ENCODE measurements at places on chromosomes 11 and 22.

DNA sequence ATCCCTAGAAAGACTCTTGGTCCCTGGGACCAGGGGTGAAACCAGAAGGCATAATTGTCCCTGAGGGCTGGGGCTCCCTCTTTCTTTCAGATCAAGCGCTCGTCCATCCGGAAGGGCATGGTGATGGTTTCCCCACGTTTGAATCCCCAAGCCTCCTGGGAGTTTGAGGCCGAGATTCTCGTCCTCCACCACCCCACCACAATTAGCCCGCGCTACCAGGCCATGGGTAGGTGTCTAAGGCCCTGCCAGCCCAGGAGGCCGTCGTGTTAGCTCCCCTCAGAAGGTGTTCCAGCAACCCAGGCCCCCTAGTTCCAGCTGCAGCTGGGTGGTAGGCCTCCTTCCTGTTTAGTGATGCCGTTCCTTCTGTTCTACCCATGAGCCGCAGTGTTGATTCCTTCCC, 21.4 kb downstream of the GTPBP1 start:
- DNase-seq, result no peak

DNA sequence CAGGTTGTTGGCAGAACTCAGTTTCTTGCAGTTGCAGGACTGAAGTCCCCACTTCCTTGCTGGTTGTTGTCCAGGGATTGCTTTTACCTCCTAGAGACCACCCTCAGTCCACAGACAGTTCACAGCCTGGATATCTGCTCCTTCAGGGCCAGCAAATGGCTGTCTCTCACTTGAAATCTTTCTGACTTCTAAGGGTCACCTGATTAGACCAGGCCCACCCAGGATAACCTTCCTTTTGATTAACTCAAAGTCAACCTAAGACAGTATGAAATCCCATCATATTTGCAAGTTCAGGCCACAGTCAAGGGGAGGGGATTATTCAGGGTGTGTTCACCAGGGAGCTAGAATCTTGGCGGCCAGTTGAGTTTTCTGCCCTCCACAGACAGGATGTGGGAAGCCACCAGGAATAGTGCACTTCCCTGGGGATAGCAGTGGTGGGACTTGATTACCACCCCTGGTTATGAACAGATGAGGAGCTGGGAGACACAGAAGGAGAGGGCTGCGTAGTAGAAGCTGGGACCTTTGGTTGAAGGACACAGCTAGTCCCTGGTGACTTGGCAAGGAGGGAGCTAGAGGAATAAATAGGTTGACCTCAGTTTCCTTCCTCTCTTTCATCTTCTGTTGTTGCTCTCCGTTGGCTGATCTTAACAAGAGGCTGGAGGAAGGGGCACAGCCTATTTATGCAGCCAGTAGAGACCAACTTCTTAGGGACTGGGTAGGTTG, 33.4 kb downstream of the MIAT start:
- DNase-seq, result no peak

DNA sequence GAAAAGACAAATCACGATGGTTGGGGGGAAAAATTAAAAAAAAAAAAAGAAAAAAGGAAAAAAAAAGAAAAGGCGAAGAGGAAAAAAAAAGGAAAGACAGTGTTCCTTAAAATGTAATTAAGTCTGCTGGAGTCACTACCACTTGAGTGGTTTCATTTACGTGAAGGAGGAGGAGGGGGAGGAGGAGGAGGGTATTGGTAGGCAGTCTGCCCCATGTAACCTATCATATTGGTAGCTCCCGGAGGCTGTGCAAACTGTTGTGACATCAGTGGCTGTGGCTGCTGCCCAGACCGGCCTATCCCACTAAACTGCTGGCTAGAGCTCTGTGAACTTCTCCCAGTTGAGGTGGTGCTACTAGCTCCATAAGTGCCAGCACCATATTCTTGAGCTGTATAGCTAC, 17.9 kb downstream of the KDELR3 start:
- DNase-seq, result no peak

- no peak for DNase-seq
Measured at GRCh38 chr22:49604732-49605302, 222.9 kb downstream of the BRD1 start.

GRCh38 chr11:106853850-106854401, 164.3 kb downstream of the GUCY1A2 start:
- DNase-seq, result no peak

- DNase-seq, result no peak
Measured at GRCh38 chr11:16812274-16812673, 73.8 kb downstream of the C11orf58 start.

- DNase-seq, result no peak
Measured at GRCh38 chr11:87263979-87264378, 226.2 kb downstream of the TMEM135 start.

- no peak for DNase-seq
Measured at GRCh38 chr11:39668640-39669039, 1790.8 kb downstream of the LRRC4C start.

GRCh38 chr22:38696606-38697424, 3.9 kb downstream of the JOSD1 start:
- DNase-seq, result no peak

DNA sequence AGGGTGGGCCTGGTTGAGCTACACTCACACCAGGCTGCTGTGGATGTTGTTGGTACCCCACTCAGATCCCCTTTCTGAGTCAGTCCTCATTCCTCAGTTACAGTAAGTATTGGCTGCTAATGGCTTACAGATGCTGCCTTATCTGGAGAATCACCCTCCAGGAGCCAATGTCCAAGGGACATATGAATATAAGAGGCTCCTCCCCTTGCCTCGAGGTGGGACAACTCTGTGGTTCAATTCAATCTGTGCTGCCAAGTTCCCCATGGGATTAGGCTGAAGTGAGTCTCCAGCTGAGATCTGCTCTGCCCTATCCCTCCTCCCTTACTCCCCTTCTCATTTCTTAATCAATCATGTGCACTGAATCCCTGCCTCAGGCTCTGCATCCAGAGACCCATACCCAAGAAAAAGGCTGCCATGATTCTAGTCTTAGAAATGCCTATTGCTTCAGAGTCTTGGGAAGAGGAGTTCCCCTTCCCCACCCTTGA, 168.8 kb upstream of the SYT13 start:
- no peak for DNase-seq

DNA sequence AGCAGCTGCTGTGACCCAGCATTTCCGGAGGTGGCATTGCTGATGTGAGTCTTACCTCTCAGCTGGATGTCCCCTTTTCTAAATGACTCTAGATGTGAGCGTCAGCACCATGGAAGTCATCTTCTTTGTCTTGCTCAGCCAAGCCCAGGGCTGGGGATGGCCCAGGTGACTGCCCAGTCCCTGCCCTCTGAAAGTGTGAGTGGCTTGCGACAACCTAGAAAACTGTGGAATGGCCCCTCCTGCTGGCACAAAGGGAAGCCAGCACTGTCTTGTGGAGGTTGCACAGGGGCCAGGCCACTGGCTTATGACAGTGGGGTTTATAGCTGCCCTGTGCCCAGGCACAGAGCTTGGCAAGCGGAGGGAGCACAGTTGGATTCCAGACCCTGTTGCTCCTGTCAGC, 6.2 kb downstream of the TUB start:
- DNase-seq, result no peak

GRCh38 chr11:86818462-86819192, 18.3 kb downstream of the PRSS23 start:
- DNase-seq, result no peak

- DNase-seq, result no peak
Measured at GRCh38 chr11:10394229-10395101, 60.6 kb upstream of the AMPD3 start.

DNA sequence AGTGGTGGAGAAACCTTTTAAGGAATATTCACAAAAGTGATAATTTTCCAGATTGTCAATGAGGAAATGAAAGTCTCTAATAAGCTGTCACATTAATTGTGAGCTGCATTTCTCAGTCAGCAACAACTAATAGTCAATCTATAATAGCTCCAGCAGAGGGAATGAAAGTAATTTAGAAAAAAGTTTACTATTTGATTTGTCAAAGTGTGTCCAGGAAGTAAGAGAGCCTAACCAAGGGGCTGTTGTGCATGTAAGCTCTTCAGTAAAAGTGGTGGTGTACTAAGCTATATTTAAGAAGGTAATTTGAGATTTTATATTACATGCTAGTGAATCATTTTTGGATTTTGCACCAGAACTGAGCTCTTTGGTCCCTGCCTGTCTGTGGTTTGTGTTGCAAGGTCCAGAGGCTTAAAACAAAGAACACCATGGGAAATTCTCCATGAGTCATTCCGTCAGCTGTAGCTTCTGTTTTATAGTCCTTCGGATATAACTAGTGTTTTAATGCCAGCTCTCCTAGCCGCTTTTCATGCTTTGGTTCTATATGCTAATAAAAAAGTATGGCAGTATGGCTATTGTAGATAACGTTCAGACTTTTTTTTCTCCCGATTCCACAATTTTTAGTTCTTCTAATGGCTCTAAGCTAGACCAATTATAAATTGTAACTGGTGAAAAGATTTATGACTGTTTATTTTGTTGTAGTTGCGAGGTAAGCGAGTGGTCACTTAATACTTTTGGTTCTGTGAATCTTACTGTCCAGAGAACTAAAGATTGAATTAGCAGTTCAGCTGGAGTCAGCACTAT, 64.6 kb downstream of the ARHGEF12 start:
- DNase-seq, result no peak

DNA sequence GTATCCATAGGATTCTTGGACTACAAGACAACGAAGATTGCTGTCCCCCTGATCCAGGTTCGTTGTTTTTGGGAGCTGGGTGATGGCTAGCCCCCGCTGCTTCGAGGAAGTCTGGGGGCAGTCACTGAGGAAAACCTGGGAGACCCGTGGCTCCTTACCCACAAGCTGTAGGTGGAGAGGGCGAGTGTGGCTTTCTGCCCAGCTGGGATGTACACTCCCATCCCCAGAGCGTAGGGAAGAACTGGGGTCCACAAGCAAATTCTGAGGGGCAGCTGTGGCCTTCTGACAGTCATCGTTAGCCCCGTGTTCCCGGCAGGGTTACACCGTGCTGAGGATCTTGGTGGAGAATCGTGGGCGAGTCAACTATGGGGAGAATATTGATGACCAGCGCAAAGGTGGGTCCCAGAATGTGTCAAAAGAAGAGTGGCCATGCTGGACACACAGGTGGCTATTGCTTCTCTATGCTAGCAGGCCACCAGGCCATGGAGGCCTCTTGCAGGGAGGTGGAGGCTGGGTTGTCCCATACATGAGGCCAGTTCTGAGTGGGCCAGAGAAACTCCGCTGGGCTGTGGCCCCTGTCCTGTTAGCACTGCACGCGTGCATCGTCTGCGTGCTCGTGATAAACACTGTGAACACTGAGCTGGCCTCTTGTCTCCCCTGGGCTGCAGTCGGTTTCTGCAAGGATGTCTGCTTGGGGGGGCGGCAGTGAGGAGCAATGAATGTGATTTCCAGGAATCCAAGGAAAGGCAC, 39.8 kb downstream of the GLB1L2 start:
- no peak for DNase-seq

- DNase-seq, result no peak
Measured at GRCh38 chr11:62542750-62543567, 3.6 kb downstream of the AHNAK start.

DNA sequence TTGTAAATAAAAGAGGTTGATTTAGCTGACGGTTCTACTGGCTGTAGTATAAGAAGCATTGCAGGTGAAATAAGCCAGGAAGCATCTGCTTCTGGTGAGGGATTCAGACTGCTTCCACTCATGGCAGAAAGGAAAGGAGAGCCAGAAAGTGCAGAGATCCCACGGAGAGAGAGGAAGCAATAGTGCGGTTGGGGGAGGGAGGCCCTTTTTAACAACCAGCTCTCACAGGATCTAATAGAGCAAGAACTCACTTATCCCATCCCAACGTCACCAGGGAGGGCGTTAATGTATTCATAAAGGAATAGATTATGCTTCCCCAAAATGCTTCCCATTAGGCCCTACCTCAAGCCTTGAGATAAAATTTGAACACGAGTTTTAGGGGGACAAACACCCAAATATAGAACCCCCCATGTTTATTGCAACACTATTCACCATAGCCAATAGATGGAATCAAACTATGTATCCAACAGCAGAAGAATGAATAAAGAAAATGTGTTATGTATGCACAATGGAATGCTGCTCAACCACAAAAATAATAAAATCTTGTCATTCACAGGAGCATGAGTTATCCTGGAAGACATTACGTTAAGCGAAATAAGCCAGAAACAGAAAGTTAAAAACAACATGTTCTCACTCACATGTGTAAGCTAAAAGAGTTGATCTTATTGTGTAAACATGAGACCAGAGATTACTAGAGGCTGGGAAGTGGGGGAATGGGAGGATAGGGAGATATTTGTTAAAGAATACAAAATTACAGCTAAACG, 908.3 kb upstream of the ANO3 start:
- DNase-seq, result no peak

GRCh38 chr11:17476317-17477083, at the start of gene ABCC8:
Gene ABCC8, minus strand, starts transcription at chr11:17476845. Its CDS starts 69 bp downstream, at chr11:17476776.
- no peak for DNase-seq

DNA sequence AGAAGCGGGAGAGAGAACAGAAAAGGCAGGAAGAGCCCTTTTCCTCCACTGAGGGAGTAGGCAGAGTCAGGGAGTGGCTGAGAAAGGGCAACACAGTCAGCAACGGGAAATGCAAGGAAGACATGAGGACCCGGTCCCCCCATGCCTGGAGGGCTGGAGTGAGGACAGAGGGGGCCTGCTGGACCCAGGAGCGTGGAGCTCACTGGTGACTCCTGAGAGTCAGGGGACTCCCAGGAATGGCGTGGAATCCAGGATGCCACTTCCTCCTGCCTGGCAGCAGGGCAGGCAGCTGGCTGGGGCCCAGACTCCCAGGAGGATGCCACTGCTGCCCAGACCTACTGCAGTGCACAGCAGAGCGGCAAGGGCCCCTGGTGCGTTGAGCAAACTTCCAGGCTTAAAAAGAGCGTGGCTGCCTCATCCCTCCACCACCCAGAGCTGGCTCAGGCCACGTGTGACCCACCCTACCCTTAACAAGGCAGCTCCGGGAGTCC, 11.3 kb downstream of the C11orf21 start:
- DNase-seq, result no peak

DNA sequence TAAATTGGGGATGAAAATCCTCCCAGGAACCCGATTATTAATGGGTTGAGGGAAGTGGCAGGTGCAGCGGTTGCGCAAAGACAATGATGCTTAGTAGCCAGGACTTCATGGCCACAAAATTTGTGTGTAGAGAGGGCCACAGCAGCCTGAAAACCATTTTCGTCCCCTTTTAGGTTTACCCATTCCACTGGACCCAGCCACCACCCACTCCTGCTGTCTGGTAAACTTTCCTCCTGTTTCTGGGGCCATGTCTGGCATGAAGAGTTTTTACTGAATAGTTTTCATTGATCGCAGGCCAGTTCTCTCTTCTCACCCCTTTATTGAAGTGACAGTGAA, 69.5 kb upstream of the SYT13 start:
- DNase-seq, result no peak

DNA sequence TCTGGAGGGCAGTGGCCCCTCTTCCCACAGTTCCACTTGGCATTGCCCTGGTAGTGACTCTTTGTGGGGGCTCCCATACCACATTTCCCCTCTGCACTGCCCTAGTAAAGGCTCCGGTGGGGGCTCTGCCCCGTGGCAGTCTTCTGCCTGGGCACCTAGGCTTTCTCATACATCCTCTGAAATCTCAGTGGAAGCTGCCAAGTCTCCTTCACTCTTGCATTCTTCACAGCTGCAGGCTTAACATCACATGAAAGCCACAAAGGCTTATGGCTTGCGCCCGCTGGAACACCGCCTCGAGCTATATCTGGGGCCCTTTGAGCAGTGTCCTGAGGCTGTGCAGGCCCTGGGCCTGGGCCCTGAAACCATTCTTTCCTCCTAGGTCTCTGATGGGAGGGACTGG, 25.3 kb downstream of the PLEKHB1 start:
- no peak for DNase-seq

Measured in nucleus accumbens (tissue), 56 donors.